ENCODE measurements at places on chromosomes 2 and 18.

- DNase-seq = no peak
Observed at GRCh38 chr18:77366067-77366719, 116.5 kb downstream of the GALR1 start.

GRCh38 chr2:181457121-181457740, at the start of gene ITGA4:
Gene ITGA4, plus strand, starts transcription at chr2:181457386. Its CDS starts 269 bp downstream, at chr2:181457655.
- peak; percentile 28 for DNase-seq

GRCh38 chr2:150100336-150100735, 387.1 kb downstream of the RND3 start:
- DNase-seq = no peak

GRCh38 chr2:168196764-168197180, 50.6 kb downstream of the STK39 start:
- no peak for DNase-seq

DNA sequence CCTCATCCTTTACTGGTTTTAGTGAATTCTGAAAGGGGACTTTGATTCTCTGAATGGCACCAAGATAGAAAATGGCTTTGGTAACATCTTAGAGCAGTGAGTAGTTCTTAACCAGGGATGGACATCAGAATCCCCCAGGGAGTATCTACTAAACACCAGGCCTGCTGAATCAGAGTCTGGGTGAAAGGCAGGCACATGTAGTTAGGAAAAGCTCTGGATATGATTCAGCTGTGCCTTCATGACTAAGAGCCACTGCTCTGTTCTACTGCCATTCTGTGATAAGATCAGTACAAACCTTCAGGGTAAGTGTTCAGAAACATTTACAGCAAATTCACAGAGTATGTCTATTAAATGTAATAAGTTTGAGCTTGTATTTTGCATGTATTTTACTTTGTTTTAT, 46.2 kb upstream of the B3GNT2 start:
- no peak for DNase-seq

DNA sequence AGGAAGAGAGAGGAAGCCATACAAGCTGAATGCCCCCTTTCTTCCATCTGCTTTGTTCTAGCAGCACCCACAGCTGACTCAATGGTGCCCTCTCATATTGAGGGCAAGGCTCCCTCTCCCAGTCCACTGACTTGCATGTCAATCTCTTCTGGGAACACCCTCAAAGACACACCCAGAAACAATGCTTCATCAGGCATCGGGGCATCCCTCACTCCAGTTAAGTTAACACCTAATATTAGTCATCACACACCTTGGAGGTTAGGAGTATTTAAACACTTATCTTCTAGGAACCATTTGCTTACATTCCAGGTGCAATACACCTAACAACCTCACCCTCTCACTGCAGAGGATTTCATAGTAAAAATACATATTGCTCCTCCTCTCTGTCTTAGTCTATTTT, 993.5 kb upstream of the DDX18 start:
- no peak for DNase-seq

- no peak for DNase-seq
Observed at GRCh38 chr18:35826477-35826876, 146.0 kb upstream of the RMP24 start.

DNA sequence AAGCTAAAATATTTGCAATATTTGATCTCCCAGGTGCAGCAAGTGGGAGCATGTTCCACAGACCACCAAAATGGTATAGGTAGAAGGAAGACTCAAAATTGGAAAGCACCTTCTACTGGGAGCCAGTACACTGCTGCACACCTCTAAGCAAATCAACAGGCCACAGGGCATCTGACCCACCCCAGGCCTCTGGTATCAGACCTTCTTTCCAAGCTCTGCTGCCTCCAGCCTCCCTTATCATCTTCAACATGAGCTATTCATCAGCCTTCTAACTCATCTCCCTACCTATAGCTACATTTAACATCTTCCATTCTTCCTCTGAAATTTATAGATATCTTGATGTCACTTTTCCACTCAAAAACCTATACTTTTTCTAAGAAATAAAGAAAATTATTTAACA, 294.8 kb downstream of the ZEB2 start:
- no peak for DNase-seq

DNA sequence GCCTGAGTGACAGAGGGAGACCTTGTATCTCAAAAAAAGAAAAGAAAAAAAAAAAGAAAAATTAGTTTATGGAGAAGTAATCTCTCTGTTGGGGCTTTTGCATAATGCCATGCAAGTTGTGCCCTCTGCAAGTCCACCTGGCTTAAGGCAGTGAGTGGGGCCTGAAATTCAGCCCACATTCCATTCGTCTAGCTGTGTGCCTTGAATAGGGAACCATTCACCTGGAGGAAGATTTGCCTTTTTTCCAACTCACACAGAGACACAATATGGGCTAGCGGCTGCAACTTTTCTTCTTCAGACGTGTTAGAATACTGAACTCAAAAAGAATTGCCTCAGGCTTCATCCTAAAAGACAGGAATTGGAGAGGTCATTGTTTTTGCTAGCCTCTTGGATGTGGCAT, 160.0 kb upstream of the STON1 start:
- no peak for DNase-seq

DNA sequence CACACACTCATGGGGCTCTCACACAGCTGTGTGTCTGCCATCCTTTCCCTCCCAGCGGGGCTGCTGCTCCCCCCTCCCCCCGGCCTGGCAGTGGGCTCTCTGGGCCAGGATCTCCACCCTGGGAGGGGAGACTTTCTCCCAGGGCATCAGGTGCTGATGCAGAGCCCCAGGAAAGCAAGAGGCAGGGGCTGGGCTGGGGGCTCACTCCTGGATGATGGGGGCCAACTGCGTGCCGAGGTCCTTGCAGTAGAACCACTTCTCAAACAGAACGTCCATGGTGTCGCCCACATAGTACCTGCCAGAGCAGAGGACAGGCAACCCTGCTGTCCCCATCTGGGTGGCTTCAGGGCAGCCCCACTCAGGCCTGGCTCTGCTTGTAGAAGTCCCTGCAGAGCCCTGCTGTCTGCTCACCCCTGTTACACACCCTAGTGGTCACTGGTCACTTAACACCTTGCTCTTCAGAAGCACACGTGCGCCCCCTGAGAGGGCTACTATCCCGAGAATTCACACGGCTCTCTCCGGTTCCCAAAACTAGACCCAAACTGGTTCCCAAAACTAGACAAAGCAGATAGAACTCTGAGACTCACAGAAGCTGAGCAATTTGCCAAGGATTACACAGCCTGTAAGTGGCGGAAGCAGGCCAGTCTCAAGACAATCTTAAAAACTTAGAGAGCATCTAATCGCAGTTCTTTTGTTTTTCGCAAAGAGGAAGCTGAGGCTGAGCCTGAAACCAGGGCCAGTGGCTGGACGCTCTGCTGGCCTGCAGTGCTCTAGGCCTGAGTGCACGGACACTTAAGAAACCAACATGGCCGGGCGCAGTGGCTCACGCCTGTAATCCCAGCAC, 6.6 kb upstream of the OXER1 start:
- DNase-seq = no peak

GRCh38 chr18:2971741-2972552, 41.0 kb downstream of the LPIN2 start:
- DNase-seq = no peak

- no peak for DNase-seq
Observed at GRCh38 chr2:55033076-55033742, 17.0 kb downstream of the RTN4 start.

DNA sequence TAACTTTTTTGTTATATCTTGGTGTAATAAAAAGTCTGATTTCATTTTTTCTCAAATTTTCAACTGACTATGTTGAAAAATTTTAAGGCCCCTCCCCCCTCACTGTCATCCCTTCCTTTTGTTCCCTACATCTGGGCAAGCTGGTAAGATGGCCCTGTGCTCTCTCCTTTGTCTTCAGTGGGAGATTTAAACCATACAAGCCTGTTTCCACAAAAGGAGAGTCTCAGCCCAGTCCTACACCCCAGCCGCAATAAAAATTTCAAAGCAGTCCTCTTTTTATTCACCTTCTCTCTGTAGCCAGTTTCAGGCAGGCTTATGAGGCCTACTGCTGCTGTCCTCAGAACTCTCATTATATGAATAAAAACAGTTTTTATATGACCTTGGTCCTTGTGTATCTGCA, 630.5 kb downstream of the CBLN2 start:
- no peak for DNase-seq

DNA sequence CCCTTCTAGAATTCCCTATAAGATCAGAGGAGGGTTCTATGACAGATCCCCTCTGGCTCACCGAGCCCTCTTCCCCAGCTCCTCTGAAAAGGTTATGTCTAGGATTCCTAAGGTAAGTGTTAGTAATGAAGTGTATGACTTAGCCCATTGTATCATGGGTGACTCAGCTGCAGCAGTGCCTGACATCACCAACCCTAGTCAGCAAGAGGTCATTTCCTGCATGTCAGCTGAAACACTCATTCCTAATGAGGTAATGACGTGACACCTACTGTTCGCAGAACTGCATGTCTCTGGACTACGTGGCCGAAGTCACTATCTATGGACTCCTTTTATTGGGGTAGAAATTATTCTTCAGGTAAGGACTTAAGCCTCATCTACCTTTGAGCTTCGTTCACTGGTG, 196.1 kb upstream of the MYT1L start:
- no peak for DNase-seq

GRCh38 chr2:71409611-71410010, 43.8 kb upstream of the DYSF start:
- DNase-seq = no peak

DNA sequence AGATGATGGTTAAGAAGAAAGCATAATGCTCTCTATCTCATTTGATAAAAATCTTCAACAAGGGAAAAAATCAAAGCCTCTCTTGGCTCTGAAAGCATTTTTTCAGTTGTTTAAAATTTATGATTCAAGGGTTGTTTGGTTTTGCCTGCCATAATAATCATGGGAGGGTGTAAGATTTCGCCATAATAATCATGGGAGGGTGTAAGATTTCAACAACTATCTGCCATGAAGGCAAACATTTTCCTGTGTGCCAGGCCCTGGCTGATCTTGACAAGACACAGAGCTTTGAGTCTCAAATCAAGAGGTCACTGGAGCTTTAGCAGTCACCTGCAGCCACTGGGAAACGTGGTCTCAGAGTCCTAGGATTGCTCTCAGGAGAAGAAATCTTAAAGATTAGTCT, 175.1 kb upstream of the PIEZO2 start:
- DNase-seq = no peak

DNA sequence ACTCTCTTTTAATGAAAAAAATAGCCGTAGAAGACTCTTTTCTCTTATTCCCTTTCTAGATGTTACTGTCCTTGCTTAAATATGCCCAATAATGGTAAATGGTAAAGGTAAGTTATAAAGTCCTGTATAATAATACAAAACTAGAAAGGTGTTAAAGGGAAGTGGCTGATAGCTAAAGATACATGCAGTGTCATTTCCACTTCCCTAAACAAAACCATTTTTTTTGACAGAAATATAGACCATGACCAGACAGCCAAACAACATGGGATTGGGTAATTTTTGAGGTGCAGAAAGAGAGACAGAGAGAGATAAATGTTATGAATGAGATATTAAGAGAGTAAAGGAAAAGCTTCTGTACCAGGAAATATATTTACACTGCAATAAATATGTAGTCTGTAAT, 731.7 kb upstream of the REG3G start:
- DNase-seq = no peak

- DNase-seq = no peak
Observed at GRCh38 chr2:96959406-96960110, 26.8 kb downstream of the FAM178B start.

GRCh38 chr2:97728091-97728731, 14.8 kb downstream of the ZAP70 start:
- no peak for DNase-seq

DNA sequence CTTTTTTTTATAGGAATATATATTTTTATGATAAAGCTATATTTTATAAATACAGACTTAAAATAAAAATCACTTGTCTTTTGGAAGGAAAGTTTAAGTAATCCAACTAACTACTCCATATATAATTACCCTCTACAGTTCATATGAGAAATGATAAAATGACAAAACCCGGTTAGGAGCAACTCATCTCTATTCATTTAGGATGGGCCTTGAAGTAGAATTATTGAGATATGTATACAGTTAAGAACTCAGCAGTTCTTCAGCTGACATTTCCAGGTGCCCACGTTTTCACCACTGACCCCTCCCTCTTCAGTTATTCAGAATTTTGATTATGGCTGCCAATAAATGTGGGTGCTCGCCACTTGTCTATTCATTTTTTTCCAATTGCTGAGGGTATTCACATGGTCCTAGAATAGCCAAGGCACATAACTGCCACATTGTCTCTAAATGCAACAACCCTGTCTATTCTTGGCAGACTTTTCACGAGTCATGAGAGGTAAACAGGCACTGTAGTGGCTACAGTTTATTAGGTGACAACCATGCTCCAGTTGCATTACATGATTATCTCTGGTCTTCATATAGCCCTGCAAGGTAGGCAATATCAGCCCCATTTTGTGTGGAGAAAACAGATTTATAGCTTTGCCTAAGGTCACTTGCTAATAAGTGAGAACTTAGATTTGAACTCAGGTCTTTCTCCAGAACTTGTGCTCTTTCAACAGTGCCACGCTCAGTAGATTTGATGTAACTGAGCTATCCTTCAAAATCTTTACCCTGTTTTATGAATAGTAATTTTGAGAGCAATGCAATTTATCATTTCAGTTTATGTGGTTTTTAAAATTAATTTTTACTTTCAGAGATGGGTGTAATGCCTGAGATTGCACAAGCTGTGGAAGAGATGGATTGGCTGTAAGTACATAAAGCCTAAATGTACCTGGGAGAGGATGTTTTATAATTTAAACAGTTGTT, 2.9 kb downstream of the DDX1 start:
- DNase-seq = no peak

GRCh38 chr18:38368886-38369285, 803.3 kb upstream of the CELF4 start:
- no peak for DNase-seq

DNA sequence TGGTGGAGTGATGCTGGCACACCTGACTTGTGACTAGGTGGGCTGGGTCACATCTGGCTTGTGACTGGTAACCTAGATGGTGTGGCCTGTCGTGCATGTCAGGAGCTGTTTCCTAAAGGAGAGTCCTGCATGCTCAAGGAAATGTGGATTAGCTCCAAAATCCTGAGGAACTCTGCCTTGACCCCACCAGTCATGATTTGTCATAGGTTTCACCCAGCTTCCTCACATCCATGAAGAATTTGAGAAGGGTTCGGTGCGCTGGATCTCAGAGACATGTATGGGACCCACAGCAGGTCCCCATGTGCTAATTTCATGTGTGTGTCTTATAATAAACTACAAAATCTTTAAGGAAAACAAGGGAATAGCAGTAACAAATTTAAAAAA, 107.2 kb downstream of the COL6A3 start:
- DNase-seq = no peak

GRCh38 chr2:71226096-71226964, 573 bp downstream of the PAIP2B start:
- DNase-seq = no peak

DNA sequence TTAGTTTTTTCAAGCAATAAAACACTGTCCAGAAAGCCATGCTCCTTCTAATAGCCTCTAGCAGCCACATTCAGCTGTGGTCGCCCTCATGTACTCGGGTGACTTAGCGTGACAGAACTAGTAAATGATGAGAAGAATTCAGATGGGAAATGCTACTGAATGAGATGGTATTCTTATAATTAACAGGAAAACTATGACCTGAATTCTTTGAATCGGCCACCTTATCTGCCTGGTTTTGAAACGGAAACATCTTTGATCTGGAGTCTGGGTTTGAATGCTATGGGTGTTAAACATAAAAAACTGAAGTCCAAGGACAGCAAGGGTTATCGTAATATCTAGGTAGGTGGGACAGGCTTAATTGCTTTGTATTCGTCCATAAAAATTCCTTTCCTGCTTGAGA, 138.8 kb upstream of the DNMT3A start:
- DNase-seq = no peak

GRCh38 chr2:233426619-233427342, 72.5 kb downstream of the DGKD start:
- DNase-seq = no peak
